ENCODE measurements at places on chromosomes 16 and 17.

- no peak for DNase-seq
Observed at GRCh38 chr17:4920351-4921048, 11.6 kb upstream of the GP1BA start.

- no peak for DNase-seq
Observed at GRCh38 chr17:62653826-62654761, 26.6 kb downstream of the MRC2 start.

DNA sequence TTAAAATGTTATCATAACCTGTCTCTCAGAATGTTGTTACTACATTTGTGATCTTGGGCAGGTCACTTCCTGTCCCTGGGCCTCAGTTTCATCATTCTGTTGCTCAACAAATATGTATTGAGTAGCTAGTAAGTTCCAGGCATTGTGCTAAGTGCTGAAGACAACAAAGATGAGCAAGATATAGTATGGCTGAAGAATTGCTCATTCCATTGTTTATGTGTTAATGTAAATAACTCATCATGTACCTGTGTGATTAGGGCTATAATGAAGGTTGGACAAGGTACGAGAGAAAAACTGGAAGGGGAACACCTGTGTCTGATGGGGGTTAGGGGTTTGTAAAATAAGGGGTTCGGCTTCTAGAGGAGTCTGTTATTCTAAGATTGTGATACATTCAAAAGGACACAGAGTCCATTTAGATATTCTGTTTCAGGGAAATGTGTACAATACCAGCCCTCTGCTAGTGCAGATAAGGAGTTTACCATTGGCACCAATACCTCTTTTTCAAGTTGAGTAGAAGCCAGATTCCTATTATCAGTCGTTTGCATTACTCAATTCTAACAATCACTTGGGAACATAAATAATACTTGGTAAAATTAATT, 20.0 kb downstream of the TUBG1 start:
- no peak for DNase-seq

DNA sequence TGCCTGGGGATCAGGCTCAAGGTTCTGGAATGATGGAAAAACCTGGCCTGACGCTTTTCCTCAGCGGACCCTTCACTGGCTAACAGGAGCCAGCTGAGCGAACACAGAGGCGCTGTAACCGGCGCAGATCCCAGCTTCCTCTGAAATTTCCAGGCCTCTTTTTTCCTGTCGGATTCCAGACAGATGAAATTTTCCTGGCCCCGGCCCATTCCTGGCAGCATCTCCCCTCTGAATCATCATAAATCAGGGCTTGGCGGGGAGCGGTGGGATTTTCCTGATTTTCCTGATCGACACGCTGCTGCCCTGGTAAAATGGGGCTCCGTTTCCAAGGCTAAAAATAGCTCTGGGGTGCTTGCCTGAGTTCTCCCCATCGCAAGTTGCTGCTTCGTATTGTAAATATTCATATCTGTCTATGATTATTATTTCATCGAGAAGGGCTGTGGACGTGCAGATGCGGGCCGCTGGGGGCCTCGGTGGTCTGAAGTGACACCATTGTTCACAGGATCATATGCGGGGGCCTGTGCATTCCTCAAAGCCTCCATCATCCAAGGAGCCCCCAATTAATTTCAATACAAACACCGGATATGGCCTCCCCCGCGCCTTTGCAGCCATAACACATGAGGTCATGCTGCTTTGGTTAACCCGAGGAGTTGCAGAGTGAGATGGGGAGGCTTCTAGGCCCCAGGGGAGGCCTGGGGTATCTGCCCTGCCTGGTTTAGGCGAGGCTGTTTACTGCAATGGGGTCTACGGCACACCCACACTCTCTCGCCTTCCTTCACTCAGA, 45.8 kb upstream of the ETV4 start:
- no peak for DNase-seq

DNA sequence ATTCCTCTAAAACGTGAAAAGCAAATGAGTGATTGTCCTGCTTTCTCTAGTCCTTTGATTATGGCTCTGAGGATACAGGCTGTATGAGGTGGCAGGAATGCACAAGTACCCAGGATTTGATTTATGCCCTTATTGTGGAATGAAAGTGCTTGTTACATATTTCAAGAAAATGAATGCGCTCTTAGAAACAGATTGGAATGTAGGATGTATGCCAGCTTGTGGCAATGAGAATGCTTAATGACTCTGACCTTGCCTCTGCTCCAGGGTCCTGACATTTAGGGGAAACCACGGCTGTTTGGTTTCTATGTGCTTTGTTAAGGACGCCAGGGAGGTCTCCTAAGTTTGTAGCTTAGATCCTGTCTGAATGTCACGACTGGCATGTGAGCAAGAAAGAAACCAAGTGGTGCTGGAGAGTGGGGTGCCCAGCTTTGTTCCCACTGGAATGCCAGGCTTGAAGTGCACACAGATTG, 22.0 kb downstream of the PRCD start:
- DNase-seq: no peak

DNA sequence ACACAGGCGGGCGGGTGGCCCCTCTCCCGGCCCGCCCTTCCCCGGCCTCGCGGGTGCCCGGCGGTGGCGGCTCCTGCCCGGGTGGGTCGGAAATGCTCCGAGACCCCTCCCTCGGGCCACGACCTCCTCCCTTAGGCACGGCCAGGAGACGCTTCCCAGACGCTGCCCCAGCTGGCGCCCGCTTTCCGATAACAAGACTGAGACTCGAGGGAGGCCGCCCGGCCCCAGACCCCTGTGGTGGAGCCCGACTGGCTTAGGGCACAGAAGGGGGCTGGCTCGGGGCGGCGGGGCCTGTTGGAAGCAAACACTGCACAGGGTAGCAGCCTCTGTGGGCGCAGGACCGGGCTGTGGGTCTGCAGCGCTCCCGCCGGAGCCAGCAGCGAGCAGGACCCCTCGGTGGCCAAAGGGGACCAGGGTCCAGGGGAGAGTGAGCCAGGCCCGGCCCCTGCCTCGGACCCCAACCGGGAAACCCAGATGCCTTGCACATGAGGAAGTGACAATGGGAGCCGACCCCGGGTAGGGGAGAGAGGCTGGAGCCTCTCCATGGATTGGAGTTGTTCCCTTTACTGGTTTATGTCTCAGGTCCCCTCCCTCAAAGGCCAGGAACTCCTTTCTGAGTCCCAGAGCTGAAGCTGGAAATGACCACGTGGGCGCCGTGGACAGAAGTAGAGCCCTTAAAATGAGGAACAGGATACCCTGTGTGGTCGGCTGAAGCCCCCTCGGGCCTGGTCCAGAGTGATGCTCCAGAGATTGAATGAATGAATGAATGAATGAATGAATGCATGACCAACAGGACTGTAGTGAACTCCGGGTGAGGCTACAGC, 19.8 kb upstream of the ADCY7 start:
- no peak for DNase-seq

GRCh38 chr16:89511374-89511773, 3.2 kb downstream of the SPG7 start:
- DNase-seq: no peak

DNA sequence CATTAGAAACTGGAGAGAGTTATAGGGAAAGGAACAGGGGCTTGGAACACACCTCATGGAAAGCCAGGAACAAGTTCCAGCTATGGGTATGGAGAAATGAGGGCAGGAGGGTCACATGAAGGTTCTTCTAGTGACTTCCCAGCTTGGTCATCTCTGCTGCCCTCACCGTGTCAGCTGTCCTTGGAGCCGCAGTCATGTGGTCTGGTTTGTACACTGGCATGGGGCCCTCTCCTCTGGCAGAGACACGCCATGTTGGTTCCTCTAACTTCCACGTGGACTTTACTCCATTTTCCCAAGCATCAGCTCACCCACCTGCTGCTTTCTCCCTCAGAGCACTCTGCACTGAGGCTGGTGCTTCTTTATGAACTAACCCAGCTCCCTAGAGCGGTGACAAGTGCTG, 26.3 kb downstream of the MPG start:
- DNase-seq: no peak

DNA sequence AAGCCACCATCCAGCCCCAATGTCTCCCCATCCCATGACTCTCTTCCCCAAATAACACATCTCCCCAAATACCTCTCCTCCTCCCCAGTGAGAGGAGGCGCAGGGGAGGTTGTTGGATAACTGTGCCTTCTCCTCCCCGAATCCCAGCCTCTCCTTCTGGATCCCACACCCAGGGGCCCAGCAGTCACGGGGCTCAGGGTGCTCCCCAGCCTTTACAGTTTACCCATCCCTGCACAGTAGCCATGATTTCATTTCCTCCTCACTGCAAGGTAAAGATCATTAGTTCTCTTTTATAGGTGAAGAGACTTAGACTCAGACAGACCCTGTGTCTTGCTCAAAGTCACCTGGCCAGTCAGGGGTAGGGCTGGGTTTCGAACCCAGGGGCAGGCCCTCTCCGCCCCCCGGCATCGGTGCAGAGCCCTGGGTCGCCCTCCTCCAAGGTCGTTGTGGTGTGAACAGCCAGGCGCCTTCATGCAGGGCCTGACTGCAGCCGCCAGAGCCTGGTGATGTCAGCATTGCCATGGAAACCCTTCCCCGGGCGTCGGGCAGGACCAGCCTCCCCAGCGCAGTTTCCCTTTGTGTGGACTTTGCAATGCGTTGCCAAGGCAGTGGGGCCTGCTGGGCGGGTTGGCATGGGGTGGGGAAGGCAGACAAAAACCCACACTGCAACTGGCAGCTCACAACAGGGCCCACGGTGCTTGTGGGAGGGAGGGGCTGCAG, 53.3 kb upstream of the TOB1 start:
- DNase-seq: peak; percentile 74

GRCh38 chr17:81993729-81994592, 16.5 kb downstream of the ASPSCR1 start:
- no peak for DNase-seq

- DNase-seq: no peak
Observed at GRCh38 chr16:11459722-11460121, 114.5 kb downstream of the RMI2 start.

DNA sequence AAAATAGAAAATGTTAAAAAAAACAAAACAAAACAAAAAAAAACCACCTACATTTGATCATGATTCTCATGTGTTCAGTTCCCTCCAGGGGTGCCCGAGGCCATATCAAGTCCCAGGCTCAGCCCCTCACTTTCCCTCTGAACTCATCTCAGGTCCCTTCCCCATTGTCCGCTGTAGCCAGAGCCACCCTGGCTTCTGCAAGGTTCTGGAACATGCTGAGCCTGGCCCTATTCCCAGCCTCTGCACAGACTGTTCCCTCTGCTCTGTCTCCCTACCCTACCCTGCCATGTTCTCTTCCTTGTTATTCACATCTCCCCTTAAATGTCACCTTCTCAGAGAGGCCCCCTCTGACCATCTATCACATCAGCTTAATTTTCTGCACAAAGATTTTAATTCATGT, 46.9 kb downstream of the TK2 start:
- DNase-seq: no peak

DNA sequence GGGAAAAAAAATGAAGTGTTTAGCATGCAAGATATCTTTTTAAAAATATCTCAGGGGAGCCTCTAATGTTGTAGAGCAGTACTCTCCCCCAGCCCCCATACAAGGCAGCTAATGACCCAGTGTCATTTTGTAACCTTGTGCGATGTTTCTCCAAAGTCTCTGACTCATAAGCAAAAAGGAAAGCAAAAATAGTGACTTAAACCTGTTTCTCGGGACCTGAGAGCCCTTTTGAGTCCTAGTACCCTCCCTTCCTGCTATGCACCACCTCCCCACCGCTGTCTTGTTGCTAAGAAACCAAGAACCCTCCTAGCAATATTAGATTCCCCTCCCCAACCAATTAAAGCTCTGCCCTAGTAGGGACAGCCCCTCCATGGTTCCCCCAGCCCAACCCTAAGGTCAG, 2.8 kb downstream of the MYCBPAP start:
- no peak for DNase-seq

DNA sequence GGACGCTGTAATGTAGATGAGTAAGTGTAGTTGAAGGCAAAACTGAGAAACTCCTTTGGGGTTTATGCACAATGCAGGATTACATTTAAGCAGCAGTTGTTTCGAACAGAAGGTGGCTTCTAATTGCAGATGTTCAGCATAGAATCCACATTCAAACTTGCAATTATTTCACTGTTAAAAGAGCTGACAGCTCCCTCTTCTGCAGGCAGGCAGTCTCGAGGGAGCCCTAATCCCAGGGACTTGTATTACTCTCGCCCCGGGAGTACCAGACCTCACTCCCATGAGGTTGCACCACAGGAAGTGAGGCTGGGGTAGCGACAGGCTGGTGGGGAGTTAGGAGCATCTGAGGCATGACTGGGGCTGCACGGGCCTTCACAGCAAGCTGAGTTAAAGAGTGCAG, 484.3 kb upstream of the EEF2KMT start:
- DNase-seq: no peak

DNA sequence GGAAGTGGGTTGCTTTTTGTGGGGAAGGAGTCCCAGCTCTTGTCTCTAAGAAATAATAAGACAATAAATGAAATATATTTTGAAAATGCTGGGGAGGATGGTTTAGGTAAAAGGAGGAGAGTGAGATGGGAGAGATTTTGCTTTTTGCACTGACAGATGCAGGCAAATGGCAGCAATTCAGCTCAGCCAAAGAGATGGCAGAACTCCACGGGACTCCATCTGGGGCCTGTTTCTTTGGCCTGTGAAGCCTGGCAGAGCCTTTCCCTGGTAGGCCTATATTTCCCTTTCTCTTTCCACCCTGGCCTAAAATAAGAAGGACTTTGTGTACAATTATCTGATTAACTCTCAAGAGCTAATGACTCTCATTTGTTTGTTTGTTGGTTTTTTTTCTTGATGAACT, 1525.1 kb downstream of the CDH11 start:
- no peak for DNase-seq

GRCh38 chr16:12195296-12195695, 218.8 kb downstream of the SNX29 start:
- DNase-seq: no peak

- DNase-seq: no peak
Observed at GRCh38 chr16:57972306-57972705, 1.4 kb upstream of the CNGB1 start.

- DNase-seq: no peak
Observed at GRCh38 chr16:21666772-21667171, 3.0 kb downstream of the OTOA start.

DNA sequence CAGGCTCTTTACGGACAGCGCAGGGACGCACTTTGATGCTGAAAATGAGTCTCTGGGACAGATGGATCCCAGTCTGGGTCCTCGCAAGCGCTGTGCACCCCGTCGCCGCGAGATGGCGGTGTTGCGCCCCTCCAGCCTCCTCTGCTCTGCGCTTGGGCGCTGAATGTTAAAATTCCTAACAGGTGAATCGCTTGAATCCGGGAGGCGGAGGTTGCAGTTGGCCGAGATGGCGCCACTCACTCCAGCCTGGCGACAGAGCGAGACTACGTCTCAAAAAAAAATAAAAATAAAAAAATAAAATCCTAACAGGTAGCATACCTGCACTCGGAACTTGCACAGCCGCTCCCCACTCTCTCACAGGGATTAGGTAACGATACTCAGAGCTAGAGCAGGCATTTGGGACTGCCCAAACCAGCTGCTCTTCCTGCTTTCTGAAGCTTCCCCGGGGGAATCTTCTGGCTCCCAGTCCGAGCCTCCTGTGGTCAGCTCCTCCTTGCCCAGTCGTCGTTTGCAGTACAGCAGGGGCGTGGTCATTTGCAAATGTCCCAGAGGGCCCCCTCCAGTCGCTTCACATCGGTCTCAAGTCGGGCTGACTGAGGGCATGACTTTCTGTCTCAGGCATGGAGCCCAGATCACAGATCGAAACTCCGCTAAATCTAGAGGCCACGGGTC, 26.2 kb upstream of the OSGIN1 start:
- peak; percentile 54 for DNase-seq

All from activated CD8-positive, alpha-beta memory T cell treated with anti-CD3 and anti-CD28 coated beads for 1 hour (primary cell).